ENCODE measurements at places on chromosomes 2 and 18.

GRCh38 chr18:29501952-29502351 lies 1325.0 kb upstream of the CDH2 start:
- DNase-seq = no peak

GRCh38 chr2:65957454-65957853 lies 477.5 kb upstream of the MEIS1 start:
- peak; percentile 19 for DNase-seq

DNA sequence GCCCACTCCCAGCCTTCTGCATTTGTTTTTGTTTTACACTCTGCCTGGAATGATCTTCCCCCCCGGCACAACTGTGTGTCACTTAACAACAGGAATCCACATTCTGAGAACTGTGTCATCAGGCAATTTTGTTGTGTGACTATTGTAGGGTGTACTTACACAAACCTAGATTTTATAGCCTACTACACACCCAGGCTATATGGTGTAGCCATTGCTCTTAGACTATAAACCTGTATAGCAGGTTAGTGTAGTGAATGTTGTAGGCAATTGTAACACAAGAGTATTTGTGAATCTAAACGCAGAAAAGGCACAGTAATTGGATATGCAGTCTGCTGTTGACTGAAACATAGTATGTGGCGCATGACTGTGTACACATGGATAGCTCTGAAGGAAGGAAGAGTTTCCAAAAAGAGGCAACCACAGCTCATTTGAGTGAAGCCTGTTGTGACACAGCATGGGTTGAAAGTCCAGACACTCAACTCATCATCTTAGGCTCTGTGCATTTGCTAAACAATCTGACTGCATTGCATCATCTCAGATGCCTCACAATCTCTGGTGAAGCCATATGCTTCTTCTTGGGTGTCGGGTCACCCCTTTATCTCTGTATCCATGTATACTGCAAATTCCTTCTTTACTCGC lies 506.6 kb upstream of the SPHKAP start:
- no peak for DNase-seq

- DNase-seq = no peak
Observed at GRCh38 chr2:2010251-2010650, 265.9 kb upstream of the PXDN start.

GRCh38 chr2:239151201-239152131 lies 249.4 kb downstream of the HDAC4 start:
- DNase-seq = no peak

Measured in iPS-NIHi11 (cell line).